Left lung (tissue), 14 donors: ENCODE measurements at places on chromosomes 12 and 14. TPM values are rescaled to one million over a fixed set of nuclear protein-coding genes. Genes with fewer than 3 reads are reported as not detected.

GRCh38 chr14:96108061-96108795, 69.1 kb downstream of the C14orf132 start:
- no peak for DNase-seq

DNA sequence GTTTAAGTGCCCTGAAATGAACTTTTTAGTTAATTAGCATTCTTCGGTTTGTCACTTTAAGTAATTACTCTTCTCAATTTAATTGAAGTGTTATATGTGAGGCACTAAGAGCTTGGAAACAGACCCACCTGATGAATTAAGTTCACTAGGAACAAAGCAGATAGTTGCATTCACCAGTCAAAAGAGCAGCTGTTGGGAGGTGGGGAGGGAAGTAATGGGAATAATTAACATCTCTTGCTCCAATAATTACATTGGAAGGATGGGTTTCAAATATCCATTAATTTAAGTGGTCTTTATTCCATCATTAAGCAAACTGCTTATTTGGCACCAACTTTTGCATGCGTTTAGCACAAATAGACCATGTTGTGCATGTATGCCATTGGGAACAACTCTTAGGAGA, 667.2 kb downstream of the GALC start:
- DNase-seq = no peak

- DNase-seq = no peak
Measured at GRCh38 chr14:65664436-65664835, 251.9 kb downstream of the FUT8 start.

DNA sequence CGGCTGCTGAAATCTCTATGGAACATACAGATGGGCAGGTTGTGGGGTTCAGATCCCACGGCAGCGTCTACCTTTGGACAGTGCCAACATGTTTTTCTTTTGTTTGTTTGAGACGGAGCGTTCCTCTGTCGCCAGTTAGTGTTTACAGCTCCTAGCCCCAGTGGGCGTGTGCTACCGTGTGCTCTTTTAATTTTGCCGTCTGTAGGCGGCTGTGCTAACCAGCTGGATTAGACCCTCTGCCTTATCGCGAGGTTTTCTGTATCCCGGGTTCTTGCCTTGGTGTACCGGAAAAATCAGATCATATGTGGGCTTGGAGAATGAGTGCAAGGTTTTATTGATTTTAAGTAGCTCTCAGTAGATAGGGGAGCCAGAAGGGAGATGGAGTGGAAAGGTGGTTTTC, 9.8 kb upstream of the GALNT6 start:
- no peak for DNase-seq

GRCh38 chr14:98244162-98244948, 1027.6 kb downstream of the BCL11B start:
- no peak for DNase-seq

DNA sequence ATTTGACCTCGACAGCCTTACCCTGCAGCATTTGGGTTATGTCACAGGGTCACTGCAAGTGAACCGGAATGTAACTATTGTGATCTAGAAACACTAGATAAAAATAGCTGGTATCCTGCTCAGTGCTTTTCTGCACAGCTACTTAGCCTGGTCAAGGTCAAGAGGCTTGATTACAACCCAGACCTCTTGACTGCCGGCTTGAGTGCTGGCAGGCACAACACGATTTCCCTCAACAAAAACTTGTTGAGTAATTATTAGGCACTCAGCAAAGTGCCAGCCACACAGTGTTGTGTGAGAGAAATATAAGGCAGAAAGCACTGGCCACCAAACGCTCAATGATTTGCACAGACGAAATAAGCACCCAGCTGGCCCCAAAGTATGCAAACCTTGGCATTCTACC, 156.7 kb downstream of the NUAK1 start:
- no peak for DNase-seq

Gene FAM90A1
- 0.61 TPM for total RNA-seq

DNA sequence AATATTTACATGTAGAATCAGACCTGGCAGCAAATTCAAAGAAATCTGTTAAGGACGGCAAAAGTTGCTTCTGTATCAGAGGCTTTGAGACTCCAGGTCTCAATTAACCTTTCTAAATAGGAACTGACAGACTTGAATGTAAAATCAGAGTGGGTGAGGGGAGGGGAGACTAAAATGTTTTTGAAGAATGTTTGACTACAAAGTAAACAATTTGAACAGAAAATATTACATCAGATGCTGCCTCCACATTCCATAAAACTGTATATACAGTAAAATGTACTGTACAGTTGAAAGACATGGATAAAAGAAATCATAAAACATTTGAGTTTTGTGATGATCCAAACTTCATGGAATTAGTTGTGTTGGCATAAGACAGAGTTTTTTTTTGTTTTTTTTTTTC, 49.5 kb upstream of the POC1B start:
- no peak for DNase-seq

DNA sequence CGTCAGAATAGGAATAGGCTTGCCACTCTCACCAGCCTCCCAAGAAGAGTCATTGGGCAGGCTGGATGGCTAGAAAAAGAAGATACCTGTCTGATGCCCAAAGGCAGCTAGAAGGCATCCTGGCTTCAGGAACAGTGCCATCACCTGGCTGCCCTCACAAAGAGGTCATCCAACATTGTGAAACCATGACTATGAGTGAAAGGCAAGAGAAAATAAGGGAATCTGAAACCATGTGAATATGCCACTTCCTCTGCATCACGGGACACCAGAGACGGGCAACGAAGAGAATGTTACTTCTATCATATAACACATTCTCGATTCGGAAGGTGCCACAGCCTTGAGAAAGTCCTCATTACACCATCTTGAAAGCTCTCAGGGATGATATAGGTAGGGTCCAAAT, 182.0 kb downstream of the DAD1 start:
- DNase-seq = no peak

Gene IFNG-AS1
- total RNA-seq = 0.23 TPM

Gene SMCO3
- total RNA-seq = 1.1 TPM

- DNase-seq = no peak
Measured at GRCh38 chr12:94116191-94116590, 32.2 kb upstream of the PLXNC1 start.

DNA sequence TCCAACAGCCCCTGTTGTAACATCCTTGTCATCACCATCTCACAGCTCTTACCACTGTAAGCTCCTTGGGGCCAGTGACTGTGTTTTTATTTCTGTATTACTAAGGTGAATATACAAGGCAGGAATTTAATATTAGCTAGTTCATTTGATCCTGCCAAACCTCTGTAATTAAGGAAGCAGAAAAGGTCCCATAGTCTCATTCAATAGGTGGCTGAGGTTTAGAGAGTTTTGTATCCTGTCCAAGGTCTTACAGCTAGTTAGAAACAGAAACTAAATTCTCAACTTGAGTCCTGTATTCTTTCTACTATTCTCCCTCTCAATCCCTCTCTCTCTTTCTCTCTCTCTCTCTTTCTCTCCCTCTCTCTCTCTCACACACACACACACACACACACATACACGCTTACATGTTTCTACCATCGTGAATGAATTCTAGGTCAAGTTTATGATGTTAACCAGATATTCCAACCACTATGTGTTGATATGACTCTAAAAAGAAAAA, 543 bp upstream of the GLIPR1 start:
- no peak for DNase-seq

DNA sequence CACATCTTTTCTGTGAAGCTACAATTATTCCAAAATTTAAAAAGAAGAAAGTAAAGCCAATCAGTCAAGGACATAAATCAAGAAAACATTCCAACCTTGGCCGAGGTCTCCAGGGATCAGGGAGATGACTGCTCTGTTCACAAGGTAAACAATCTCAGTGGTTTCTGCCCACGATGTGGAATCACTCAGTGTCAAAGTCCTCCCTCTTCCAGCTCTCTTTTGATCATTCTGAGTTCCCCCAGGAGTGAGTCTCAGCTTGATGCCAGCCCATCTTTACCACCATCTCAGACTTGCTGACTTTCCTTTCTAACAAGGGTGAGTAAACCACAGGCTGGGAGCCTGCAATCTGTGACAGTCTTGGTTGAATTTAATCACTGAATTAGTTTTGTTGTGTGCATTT, 4.8 kb upstream of the SERPINA9 start:
- DNase-seq = no peak

GRCh38 chr12:86543716-86544115, 287.5 kb upstream of the MGAT4C start:
- no peak for DNase-seq

Gene OLR1
- 63.6 TPM for total RNA-seq
